GM12865 (cell line): ENCODE measurements at places on chromosomes 5 and 9.

- DNase-seq: no peak
Observed at GRCh38 chr5:158135682-158136179, 276.8 kb upstream of the CLINT1 start.

- DNase-seq: no peak
Observed at GRCh38 chr5:27275345-27275744, 237.0 kb upstream of the CDH9 start.

GRCh38 chr9:121321016-121321503, 49.0 kb downstream of the STOM start:
- DNase-seq: no peak

DNA sequence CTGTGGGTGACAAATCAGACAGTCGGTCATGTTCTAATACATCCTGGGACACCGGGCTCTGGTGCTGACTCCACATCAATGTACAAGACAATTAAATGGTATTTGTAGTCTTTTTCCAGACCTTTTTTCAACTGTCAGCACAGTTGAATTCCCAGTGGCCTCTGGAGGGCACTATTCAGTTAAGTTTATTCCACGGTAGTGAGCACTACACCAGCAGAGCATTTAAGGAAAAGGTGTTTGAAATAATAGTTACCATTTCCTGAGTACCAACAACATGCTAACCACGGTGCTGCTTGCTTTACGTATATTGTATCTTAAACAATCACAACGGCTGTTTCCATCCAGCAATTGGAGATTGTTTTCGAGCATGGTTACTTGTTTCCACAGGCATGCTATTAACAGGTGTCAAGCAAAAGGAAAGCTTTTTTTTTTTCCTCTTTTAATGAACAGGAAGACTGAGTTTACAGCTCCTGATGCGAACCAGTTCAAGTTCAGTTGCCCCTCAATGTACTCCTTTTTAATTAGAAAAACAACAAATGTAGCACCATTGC, 186.7 kb downstream of the PDZD2 start:
- peak; percentile 53 for DNase-seq

DNA sequence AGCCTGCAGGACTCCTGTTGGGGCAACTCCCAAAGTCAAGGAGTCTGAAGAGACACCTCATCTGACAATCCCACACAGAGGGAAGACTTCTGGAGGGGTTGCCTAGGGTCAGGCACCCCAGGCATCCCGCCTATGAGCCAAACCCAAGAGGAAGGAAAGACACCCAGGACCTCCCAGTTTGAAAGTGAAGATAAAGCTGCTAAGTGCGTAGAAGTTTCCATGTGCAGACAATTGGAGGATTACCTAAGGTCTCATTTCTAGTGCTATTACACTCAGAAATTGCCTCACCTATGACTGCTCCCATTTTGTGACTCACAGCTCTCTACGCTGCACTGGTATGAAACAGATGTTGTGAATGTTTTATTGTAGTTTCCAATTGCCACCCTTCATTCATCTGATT, 322.9 kb downstream of the SLIT3 start:
- DNase-seq: no peak

GRCh38 chr9:94925751-94926430, 199.4 kb downstream of the AOPEP start:
- no peak for DNase-seq

DNA sequence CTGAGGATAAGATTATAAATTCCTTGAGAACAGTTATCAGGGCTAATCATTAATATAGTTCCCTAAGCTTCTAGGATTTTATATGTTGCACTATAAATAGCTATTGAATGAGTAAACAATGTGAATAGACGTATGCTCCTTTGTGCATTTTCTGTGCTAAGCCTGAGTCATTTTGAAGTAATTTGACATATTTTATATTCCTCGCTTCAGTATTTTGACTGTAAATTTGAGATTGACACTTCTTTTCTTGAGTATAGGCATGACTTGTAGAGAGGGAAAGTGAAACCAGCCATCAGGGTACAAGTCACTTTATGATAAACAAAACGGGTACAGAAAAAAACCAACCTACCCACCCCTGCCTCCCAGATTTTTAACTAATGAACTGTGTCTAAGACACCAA, 367.7 kb upstream of the PRR16 start:
- peak; percentile 17 for DNase-seq

DNA sequence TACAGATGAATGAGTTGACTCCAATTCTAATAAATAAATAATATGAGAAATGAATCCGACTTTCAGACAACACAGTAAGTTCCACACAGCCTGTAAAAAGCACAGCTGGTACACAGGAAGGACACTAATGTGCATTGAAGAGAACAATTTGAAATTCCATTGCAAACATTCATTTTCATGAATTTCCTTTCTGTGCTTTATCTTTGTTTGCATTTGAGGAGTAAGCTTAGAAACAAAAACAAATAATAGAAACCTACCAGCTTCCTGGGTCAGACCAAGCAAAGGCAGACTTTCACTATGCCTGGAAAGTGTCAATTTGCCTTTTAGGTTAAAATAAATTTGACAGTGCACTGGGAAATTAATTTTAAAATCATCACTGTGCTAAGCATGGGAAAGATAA, 143.8 kb upstream of the VLDLR start:
- DNase-seq: no peak

DNA sequence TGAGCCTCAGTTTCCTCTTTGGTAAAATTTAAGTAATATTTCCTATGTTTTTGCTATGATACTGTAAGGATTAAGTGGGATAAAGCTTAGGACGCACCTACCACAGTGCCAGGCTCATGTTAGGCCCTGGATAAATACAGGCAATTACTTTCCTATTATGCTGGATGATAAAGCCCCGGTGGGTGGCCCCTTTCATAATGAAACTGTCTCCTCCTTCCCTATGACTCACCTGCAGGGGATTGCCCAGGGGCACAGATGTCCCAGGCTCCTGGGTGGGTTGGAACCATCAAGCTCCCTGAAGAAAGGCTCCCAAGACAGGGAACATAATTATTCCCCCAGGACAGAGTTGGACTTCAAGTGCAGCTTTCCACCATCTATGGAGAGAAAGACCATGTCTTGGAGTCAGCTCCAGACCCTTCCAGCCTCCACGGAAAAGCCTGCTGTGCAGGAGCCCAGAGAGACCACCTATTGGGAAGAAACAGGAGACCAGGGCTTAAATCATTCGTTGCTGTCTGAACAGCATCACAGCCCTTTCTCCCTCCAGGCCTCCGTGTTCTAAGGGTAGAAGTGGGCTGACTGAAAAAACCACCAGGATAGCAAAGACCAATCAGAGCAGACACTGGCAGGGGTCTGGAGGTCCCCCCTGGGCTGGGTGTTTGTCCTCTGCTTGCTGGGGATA, 43.2 kb upstream of the FOXE1 start:
- DNase-seq: no peak

GRCh38 chr5:90289837-90290236, 119.7 kb downstream of the CETN3 start:
- DNase-seq: no peak

DNA sequence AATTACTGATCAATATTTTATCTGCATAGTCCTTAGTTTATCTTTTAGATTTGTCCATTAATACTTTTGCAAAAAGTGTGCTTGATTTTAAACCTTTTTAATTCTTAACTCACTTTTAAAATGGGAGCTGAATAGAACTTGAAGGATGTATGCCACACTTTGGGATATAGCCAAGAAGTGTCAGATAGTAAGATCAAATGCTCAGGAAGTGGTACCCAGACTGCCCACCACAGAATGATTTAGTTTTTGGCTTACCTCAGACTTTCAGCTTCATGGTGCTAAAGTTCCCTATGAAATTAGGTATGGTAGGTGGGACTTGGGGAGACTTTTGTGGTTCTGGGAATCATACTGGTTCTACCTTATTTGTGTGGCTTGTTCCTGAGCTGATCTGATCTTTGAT, 14.7 kb downstream of the FOCAD start:
- no peak for DNase-seq

GRCh38 chr5:134374232-134374631, 2.9 kb downstream of the UBE2B start:
- DNase-seq: peak; percentile 14

DNA sequence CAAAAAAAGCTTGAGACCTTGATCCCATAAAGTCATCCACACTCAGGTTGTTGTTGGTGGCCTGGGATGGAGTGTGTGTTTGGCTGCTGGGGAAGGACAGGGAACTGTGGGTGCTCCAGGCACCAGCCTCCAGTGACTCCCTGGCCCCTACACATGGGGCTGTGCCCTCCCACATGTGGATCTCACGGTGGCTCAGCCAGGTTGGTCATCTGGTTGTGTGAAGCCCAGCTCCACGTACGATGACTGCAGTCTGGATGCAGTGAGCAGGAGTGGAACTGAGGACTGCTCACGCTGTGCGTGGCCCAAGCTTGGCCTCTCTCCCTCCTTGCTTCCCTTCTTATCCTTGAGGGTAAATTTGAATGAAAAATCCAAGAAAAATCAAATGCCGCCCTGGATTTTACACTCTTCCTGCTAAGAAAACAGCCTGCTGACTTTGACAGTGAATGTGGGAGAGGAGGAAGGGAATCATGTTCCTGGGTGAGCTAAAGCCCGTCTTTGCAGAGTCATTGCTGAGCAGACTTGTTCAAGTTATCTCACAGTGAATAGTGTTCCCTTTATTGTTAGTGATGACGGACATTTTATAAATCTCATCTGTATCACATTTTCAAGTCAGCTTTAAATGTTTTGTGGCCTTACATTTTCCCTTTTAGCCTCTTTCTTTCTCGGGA, 65.1 kb upstream of the CACNA1B start:
- no peak for DNase-seq

GRCh38 chr9:77883133-77883532, 148.5 kb downstream of the GNAQ start:
- no peak for DNase-seq

DNA sequence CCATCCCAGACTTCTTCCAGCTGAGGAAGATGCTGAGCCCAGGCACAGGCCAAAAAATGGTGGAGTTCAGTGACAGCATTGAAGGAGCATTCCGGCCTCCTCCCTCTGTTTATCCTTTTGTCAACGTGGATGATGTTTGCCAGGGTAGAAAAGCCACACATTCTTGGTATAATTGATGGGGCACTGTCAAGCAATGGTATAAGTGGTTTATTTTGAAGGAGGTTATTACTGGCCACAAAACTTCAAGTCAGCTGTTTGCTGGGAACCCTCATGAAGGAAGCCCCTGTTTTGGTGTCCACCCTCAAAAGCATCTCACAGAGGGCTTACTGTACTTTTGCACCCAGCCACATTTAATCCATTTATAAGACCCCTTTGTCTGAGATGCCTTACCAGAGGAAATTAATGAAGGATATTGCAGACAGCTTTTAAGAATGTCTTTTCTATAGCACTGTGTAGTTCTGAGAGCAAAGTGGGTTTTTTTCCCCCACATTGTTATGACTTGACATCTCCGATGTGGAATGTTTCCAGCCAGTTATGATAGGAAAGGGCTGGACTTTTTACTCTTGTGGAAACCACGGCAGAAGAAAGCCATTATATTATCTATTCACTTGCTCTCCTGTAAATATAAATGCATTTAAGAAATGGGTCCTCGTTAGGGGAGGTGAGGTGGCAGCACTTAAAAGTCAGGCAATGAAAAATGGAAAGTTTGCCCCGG, 95.5 kb upstream of the SPATA31D4 start:
- DNase-seq: no peak

DNA sequence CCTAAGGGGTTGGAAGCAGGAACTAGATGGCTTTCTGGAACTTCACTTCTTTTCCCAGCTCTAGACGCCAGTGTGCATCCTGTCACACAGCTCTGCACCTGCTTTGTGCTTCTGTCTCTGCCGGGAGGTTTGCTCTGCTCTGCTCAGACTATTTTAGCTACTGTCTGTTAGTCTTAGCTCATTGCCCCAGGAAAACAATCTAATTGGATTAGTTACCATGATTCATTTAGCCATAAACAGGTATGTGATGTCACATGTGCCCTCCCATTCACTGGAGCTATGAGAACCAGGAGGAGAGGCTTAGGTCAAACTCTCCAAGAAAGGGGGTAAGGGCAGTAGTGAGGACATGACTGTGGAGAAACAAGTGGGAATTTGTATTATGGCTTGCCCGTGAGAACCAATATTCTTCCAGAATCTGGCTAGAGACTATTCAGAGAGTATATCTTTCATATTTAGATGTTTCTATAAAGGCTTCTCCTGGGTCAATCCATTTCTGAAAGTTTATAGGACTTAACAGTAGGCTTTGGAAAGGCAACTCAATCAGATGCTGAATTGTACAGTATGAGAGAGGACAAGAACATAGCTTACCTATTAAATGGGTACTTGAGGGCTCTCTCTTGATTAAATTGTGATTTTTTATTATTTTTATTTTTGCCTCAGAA, 22.4 kb upstream of the NREP start:
- no peak for DNase-seq

- no peak for DNase-seq
Observed at GRCh38 chr5:65855766-65856315, 70.5 kb upstream of the ERBIN start.

DNA sequence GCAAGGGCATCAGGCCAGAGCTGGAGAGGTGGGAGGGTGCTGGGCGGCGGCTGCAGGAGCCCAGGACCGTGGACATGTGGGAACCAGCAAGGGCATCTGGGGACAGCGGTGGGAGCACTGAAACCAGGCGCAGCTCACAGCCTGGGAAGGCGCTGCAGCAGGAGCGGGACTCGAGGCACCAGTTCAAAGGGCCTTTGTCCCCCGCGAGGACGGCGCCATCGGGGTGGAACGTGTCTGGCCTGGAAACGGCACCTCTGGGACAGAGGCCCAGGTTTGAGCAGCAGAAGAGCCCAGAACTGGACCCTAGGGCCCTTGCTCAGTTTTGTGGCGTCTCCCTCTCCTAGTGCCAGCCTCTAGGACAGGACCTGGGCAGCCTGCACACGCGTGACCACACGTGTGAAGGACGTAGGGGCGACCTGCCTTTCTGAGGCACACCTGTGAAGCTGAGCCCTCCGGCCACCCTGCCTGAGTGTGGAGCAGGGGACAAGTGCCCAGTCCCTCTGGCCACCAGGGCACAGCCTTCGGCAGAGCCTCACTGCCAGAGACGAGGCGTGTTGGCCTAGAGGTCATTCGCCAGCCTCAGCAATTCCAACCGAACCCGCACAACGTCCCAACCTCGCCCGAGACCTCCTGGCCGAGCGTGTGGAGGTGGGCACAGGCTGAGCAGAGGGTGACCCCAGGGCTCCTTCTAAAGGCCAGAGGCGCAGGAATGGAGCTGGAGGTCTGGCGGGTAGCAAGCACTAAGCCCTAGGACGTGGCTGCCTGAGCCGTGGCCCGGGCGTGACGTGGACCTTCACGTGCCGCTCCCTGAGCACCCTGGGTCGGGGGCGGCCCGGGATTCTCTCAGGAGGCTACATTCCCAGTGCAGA, 2.2 kb upstream of the TMEM210 start:
- DNase-seq: no peak

DNA sequence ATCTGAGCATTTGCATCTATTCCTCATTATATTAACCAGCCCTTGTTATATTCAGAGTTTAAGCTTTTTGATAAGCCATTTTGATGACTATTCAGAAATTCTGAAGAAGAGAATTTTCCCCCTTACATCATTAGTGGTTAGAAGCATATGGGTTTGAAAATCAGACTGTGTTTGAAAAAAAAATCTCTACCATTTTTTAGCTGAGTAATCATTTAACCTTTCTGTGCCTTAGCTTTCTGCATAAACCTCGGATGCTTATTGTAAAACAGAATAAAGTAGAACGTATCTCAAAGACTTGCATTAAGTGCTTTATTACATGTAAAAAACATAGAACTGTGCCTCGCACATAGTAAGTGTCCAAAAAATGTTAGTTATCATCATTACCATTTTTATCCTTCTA, 278.6 kb downstream of the RFX3 start:
- no peak for DNase-seq
